Hypothalamus (tissue), 51 donors: ENCODE measurements at places on chromosomes 2 and 18.

GRCh38 chr18:79117385-79117784 is 48.2 kb downstream of the ATP9B start:
- no peak for DNase-seq

DNA sequence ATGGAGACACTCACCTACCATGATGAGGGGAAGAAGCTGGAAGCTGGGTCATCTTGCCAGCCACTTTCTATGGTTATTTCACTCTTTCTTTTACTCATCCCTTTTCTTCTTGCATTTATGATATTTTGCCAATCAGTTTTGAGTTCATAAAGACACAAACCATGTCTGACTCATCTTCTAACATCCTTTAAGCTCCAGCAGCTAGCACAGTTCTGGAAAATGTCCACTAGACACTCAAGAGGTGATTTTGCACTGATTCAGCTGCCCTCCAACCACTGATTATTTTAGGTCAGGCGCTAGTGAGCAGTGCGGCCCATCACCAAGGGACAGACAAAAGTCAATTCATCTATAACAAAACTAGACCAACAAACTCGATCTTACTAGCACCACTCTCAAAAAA is 537.1 kb upstream of the ID2 start:
- no peak for DNase-seq

DNA sequence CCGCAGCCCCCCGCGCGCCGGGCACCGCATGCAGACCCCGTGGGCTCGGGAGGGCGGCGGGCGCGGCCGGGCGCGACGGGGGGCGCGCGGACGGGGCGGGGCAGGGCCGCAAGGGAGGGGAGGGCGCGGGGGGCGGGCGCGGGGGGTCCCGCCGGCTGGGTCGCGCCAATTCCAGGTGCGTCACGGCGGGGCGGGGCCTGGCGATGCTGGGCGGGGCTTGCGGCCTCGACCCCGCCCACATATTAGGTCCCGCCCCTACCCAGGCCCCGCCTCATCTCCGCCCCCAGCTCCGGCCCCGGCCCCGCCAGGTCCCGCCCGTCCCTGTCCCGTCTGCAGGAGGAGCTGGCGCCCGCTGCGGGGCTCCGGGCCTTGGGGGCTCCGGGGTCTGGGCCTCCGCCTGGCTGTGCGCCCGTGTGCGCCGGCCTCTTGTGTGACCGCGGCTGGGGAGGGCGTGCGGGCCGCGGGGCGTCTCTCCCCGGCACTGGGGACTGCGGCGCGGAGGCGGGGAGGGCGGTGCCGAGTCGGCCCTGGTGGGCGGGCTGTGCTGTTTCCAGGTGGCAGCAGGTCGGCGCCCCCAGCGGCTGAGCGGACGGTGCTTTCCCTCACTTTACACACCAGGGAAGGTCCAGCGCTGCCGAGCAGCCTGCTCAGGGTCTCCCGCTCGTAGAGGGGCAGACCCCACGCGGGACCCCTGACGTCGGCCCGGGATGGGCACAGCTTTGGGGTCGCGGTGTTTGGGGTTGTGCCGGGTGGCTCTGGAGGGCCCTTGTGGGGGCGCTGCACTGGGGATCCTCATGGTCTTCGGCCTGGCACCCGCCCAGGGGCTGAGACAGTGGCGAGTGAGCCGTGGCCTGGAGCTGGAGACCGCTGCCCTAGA is 554 bp downstream of the ING5 start:
- peak; percentile 91 for DNase-seq

GRCh38 chr18:44918142-44918476 is 237.4 kb downstream of the SETBP1 start:
- DNase-seq, result no peak

DNA sequence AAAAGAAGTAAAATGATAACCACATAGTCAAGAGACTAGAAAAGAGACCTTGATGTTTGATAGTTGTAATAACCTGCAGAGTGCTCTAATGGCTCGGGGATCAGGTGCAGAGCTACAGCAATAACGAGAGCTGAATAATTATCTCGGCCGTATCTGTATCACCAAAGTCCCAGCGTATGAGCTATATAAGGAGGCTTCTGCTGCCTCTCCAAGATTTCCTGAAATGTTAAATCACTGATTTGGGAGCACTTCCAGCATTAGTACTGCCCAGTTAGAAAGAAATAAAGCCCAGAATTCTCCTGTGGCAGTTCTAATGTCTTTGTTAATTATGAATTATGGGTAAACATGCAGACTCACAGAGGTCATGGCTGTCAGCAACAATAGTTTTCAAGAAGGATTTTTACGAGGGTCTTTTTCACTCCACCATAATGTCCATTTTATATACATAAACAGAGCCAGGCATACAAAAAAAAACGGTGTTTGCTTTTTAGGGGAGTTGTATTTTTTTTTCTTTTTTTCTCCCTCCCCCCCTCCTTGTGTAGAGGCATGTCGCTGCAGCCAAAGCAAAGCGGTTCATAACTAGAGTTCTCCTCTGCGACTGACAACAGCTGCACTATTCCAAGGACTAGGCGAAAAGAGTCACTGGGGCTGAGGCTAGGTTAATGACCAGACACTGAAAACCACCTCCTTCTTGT is 168.3 kb upstream of the VRK2 start:
- no peak for DNase-seq

DNA sequence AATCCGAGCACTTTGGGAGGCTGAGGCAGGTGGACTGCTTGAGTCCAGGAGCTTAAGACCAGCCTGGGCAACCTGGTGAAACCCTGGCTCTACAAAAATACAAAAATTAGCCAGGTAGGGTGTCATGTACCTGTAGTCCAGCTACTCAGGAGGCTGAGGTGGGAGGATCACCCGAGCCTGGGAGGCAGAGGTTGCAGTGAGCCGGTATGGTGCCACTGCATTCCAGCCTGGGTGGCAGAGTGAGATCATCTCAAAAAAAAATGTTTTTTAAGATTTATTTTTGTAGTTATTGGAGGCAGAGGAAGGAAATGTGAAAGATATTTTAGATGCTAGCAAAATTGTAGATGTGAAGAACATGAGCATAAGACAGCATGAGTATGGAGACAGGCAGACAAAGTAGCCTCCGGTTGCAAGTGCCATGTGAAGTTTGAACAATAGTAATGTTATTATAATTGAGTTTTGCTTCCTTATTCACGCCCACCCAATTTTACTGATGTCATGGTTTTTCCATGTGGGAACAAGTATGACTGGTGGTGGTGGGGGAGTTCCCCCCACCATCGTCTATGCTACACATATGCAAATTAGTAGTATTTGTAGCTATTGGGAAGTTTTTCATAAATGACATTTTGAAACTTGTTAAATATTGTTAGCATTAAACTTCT is 18.0 kb downstream of the REL start:
- no peak for DNase-seq
